ENCODE measurements at places on chromosomes 4 and X.

- DNase-seq, result no peak
Measured at GRCh38 chr4:80841587-80842281, 188.8 kb upstream of the BMP3 start.

GRCh38 chr4:1715002-1715758, 3.1 kb upstream of the SLBP start:
- DNase-seq, result no peak

- DNase-seq, result no peak
Measured at GRCh38 chr4:64001229-64001898, 407.9 kb downstream of the TECRL start.

DNA sequence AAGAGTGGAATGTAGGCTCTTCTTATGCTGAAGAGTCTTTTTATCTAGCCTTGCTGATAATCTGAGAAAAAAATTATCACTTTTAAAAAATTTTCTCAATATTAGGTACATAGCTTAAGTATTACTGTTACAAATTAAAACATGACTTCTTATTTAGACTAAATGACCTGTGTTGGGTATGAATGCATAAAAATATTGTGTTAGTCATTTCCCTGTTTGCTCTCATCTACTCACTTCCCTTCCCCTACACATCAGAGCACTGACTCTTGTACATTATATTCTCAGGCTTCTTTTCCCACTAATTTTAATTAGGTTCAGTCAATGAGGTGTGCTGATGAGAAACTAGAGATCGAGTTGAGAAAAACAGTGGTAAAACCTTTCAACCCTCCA, 881.0 kb downstream of the PCDH18 start:
- no peak for DNase-seq

GRCh38 chr4:184200296-184200695, 17.4 kb downstream of the ENPP6 start:
- DNase-seq, result no peak

DNA sequence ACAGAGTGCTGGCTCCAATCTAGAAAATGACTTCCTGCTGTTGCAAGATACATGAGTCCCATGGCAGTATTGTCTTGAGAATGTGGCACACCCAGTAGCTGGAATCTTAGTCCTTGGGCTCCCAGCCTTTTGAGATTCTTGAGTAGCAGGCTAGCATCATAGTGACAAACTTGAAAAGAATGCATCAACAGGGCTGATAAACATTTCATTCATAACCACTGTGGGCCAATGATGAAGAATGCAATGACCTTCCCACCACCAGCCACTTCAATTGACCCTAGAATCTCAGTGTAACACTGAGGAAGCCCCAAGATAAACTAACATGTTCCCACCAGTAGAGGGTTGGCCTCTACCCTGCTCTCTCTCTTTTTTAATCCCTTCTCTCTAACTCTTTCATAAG, 329.3 kb downstream of the GBA3 start:
- DNase-seq, result no peak

DNA sequence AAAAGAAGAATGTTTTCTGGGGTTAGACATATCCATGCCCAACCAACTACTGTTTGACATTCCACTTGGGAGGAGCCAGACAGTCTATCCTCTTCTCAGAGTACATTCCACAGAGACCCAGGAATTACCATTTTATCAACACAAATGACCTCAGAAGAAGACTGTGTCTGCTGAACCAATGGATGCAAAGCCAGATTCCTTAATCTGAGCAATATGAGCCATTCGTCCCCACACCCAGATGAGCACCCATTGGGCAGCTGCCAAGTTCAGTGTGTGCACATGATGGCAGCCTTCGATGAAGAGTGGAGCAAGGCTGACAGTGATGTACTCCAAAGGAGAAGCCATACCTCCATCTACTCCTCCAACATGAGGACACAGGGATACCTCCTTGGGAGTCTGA, 111.3 kb downstream of the ZNF674 start:
- no peak for DNase-seq

DNA sequence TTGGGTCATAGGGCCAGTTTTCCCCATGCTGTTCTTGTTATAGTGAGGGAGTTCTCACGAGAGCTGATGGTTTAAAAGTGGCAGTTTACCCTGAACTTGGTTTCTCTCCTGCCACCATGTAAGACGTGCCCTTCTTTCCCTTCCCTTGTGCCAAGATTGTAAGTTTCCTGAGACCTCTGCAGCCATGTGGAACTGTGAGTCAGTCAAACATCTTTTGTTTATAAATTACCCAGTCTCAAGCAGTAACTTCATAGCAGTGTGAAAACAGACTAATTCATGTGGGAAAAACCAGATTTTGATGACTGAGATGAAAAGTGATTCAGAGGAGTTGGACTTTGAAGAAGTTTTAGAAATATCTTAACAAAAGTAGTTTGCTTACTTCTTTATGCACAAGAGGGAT, 101.4 kb downstream of the ARHGAP10 start:
- no peak for DNase-seq

DNA sequence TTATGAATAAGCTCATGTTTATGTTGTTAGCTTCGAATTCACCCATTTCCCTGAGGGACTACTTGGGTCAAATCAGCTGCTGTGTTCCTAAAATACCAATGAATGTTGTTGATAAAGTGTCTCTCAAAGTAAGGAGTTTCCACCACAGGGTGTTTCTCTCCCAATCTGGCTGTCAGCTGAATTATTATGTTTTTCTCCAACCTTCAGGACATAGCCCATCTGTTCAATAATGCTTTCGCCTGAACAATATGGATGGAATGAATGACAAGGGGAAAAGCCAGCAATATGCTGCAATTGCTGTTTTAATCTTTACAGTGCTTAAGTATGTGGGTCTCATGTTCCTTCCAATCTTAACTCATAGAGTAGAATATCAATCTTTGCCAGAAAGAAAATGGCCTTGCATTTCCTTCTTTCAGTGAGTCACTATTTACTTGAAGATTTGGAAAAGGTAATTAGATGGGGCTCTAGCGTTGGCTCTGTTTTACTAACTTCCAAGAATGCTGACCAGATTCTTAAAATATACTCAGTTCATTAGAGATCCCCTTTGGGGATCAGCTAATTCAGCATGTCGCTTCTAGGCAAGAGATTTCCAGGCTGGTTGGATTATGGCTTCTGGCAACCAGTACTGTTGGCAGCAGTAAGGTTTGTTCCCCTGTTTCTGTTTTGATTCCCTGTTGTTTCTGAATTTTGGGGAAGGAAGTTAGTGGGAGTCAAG, 410.5 kb downstream of the PPP3CA start:
- DNase-seq, result peak; percentile 47

DNA sequence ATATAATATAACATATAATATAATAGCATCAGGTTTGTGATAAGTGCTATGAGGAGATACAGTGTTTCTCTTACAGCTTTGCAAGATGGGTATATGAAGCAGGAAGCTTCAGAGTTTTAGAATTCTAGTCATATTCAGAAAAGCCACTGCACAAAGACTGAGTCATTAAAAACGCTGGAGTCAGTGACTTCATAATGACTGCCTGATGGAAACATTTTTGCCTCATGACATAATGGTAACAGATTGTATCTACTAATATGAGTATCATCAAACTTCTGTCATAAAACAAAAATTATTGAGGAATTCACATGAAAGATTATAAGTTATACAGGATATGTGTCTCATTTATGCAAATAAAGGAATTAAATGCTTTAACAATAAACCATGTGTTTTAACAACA, 46.8 kb downstream of the EPHA5 start:
- peak; percentile 12 for DNase-seq

- DNase-seq, result no peak
Measured at GRCh38 chr4:87002682-87003043, 67.9 kb downstream of the AFF1 start.

DNA sequence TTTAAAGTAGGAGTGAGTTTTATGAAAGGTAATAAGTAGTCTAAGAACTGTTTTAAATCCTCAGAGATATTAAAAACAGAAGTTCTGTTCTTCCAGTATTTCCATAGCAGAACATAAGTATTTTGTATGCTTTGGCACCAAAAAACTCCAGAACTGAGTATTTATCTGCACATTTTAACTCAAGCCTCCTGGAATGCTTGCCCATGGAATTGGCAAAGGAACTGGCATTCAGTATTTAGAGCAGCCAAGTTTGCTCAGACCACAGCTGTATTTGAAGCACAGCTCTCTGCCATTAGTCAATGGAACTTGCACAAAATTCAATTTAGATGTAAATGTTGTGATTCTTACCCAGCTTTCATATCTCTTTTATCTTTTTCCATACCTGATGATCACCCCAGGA, 42.2 kb downstream of the NDNF start:
- DNase-seq, result no peak

DNA sequence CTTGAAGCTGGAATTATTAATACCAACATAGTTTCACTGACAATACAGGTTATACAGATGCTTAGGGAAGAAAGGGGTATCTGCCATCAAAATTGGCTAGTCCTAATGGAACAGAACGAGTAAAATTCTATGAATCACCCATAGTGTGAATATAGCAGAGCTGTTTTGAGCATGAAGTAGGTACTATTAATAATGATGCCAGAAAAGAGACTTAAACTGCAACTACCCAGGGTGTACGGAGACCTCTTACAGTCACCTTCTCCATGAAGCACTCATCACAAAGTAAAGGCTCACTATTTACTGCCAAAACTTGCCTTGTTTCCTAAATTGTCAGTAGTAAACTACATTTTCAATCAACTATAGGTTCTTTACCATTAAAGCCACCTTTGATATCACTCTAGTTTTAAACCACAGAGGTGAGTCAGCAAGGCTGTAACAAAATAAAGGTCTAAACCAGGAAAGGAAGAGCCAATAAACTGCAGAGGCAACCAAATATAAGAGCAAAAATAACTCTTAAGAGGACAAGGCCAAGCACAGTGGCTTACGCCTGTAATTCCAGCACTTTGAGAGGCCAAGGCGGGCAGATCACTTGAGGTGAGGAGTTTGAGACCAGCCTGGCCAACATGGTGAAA, 114.4 kb downstream of the FRYL start:
- DNase-seq, result no peak

DNA sequence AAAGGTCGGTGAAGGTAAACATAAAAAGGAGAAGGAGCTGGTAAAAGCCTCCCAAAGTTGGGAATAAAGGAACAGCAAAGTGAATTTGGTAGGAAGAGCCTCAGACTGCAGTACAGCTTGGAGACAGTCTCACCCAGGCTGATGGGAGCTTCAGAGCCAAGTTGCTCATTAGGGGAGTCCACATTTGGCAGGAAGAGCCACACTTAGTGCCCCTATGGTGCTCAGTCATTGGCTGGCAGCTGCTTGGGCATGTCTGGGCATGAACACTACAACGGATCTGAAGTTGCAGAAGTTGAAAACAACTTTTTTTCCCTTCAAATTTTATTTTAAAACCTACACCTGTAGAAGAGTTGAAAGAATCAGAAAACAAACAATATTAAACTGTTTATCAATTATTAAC, 2497.3 kb downstream of the ARAP2 start:
- DNase-seq, result no peak

GRCh38 chrX:140672840-140673731, 36.5 kb upstream of the LINC00632 start:
- DNase-seq, result no peak

- no peak for DNase-seq
Measured at GRCh38 chr4:151192556-151193235, 84.3 kb upstream of the PRSS48 start.

GRCh38 chr4:88803600-88804096, 106.0 kb upstream of the NAP1L5 start:
- no peak for DNase-seq

GRCh38 chrX:2828959-2829411, 255 bp downstream of the GYG2 start:
- no peak for DNase-seq

DNA sequence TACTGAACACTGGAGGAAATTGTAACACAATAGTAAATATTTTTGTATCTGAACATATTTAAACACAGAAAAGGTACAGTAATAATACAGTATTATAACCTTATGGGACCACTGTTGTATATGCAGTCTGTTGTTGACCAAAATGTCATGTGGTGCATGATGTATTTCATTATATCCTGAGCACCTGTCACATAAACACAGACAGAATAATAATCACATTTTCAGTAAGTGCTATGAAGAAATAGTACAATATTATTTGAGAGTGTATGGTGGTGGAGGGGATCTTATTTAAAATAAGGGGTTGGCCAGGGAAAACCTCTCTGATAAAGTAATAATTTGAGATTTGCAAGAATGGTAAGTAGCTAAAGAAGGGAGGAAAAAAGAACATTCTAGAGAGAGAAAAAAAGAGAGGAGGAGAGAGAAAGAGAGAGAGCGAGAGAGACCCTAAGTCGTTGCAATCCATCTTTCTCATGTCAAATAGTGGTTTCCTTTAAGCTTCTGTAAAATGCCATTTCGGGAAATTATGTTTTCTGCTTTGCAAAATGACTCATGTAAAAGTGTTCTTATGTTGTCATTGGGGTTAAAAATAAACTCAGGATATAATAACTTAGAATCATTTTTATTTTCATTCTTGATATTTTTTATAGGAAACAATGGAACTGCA, 19.3 kb upstream of the CLNK start:
- no peak for DNase-seq

DNA sequence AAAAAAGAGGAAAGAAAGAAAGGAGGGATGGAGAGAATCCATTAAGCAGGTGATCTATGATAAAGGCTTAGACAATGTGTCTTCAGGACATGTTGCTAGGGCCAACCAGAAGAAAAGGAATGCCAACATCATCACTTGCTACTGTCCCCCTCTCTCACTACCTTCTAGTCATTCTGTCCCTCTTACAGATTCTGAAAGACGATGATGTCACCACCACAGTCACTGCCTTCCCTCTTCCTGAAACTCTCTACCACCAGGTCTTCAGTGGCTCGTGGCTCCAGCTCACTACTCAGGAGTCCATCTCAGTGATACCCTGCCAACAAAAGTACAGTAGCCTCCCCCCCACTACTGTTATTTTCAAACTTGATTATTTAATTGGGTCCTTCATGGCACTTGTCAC, 64.0 kb downstream of the KCNIP4 start:
- DNase-seq, result no peak

DNA sequence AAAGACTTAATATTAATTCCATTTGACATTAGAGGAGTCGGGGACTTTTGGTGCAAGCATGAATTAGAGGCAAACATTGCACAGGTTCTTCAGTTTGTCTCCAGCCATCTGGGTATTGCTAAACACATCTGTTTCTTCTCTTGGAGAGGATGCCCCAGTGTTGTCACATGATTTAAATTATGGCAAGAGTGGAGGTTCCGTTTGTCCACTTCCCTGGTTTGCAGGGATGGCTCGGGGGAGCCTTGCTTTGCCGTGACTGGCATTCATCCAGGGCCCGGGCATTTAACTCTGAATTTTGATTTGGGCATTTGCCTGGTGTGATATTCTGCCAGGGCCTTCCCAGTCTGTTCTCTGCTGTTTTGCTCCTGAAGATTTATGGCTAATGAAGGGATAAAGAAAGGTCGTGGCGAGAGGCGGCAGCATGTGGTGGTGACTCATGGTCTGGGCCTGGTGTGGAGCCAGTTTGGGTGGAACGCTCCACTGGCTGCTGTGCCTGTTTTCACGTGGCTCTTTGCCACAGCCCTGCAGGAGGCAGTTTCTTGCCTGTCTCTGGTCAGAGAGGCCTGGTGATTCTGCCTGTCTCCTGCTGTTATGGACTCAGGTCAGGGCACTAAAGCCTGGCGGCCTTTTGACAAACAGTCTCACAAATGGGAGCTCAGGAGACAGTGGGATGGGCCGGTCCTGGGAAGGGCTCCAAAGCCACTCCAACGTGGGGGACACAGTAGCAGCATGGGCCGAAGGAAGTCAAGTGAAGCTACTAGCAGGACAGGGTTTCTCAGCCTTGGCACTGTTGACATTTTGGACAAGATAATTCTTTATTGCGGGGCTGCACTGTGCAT, 99.4 kb upstream of the PGRMC2 start:
- peak; percentile 70 for DNase-seq

Measured in NCI-H1694 treated with DMSO at 0.1 percent for 48 hours (cell line).